ENCODE measurements at places on chromosomes 12 and 14.

GRCh38 chr14:62957562-62957961 lies 87.7 kb downstream of the KCNH5 start:
- DNase-seq: no peak

- DNase-seq: no peak
Observed at GRCh38 chr14:31819281-31819680, 257.8 kb upstream of the ARHGAP5 start.

GRCh38 chr14:99754141-99755067 lies 38.8 kb upstream of the EML1 start:
- no peak for DNase-seq

- DNase-seq: no peak
Observed at GRCh38 chr12:9925705-9926393, 6.3 kb downstream of the CLEC2A start.

DNA sequence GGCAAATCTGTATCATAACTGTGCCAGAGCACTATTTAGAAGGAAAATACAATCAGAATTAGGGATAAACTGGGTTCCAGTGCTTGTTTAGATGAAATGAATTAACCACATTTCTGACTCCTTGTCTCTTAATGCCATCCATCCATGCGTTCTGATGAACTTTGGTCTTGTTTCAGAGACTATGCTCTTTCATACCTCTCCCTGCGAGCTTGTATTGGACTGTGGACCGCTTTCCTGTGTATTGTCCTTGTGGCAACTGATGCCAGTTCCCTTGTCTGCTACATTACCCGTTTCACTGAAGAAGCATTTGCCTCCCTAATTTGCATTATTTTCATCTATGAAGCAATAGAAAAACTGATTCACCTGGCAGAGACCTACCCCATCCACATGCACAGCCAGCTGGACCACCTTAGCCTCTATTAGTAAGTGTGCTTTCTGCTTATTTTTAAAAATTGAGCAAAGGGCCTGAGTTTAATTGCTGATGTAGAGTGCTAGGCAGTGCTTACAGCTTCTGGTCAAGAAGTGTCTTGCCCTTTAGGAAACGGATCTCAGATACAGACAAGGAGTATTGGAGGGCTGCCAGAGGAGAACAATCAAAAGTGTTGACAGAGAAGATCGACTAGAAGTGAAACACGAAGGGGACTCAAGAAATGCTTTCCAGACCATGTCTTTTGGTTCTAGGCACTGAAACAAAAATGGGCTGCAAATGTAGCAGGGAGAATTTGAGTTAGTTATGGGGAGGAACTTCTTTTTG lies 46.7 kb downstream of the SLC4A8 start:
- DNase-seq: no peak

DNA sequence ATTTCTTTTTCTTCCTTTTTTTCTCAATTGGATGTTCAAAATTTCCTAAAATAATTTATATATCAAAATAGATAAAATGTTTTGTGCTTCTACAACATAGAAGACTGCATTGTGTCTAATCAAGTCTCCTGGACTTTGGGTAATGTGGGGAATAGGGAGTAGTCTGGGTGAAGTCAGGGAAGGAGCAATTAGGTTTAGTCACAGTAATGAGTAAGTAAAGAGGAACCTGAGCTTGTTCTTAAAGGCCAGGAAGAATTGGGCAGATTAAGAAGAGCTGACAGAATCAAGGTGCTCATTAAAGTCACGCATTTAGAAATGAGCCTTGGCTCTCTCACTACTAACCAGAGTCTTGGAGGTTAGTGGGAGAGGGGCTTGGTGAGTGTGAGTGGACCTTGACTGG lies 233.3 kb upstream of the SSTR1 start:
- DNase-seq: no peak

DNA sequence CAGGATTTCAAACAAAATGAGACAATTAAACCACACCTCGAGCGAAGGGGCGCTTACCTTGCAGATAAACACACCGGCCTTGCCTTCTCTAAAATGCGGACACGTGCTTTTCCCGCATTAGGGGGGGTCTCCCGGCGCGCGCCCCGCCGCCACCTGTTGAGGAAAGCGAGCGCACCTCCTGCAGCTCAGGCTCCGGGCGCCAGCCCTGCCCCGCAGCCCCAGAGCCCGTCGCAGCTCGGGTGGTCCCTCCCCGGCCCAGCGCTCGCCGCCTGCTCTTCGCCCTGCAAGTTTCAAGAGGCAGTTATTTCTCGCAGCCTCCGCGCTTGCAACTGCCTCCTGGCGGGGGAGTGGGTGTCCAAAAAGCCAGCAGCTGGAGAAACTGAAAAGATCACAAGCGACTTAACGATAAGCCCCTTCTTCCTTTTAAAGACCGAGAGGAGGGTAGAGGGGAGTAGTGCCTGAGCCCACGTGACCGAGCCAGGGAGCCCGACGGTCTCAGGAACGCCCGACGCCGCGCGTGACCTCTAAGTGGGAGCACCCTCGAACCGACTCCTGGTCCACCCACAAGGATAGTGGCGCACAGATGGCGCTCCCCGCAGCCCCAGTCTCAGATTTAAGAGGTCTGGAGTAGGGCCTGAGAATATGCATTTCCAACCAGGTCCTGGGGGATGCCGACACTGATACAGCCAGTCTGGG lies at the start of gene ESR2:
ESR2 (minus strand) TSS at position 396 of the 696 bp plus-strand sequence. CDS start 11,386 bp downstream, outside the sequence.
- DNase-seq: peak; percentile 5
